LHCN-M2 (cell line): ENCODE measurements at places on chromosomes 3 and 15. TPM values are rescaled to one million over a fixed set of nuclear protein-coding genes. Genes with fewer than 3 reads are reported as not detected.

DNA sequence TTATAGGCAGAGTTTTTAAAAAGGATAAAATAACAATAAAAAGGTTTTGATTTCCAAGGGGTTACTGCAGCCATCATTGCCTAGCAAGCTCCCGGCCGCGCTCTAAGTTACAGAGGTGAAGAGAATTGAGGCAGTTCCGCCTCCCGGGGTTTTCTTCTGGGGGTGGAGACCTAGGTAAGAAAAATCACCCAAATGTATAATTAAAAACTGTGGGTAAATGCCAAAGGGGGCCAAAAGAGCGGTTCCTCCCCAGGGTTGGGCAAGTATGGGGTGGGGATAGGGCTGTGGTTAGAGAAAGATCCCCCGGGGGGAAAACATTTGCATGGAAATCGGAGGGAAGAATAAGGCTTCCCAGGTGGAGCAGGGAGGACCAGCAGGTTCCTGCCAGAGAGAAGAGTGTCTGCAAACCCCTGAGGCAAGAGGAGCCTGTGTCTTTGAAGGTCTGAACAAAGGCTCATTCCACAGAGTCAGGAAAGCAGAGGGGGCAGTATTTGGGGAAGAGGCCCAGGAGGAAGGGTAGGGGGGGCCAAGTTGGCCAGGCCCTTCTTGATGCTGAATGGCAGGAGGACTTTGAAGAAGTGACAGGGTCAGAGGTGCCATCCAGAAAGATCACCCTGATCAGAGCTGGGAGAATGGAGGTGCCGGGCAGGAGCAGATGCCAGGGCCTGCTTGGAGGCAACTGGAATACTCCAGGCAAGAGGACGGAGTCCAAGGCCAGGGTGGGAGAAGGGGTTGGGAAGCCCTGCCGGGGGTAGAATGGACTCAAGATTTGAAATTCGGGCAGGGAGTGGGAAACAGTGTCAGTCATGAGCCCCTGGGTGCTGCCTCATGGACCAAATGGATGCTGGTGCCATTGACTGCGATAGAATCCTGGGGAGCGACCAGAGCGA lies 152.9 kb upstream of the RGMA start:
- no peak for DNase-seq

DNA sequence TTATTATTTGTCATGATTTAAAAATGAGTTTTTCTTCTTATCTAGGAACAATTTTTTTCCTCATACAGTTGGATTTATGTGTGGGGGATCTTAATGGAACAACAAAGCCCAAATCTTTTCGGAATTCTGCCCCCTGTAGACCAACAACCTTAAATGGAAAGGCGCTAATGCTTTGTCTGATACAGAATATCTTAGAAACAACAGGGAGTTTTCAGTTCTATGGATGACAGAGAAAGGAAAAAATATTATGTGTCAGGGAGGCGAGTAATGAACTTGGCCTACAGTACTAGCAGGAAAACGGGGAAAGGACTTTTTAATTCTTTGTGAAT lies 592 bp downstream of the MOBP start:
- no peak for DNase-seq

ARNT2 gene
- total RNA-seq = 11.1 and 17.9 TPM in 2 replicates

RBPMS2 gene
- not detected in 2 replicates for total RNA-seq

ADPRH gene
- 13.3 and 14.7 TPM in 2 replicates for total RNA-seq
